ENCODE measurements at places on chromosomes 1 and 21.

- no peak for DNase-seq
- H3K36me3 ChIP-seq: no peaks in the 10 kb centered on the region
- peaks cover 3% of the 10 kb centered on the region for H3K4me1 ChIP-seq
- H3K27ac ChIP-seq: no peak overlapping the region
These were observed 72.1 kb downstream of the GREM2 start for GRCh38 chr1:240539769-240540414.

GRCh38 chr1:9890224-9890731 lies 19.8 kb downstream of the CTNNBIP1 start:
- no peaks in the 10 kb centered on the region for H3K27me3 ChIP-seq
- H3K4me3 ChIP-seq: no peak overlapping the region
- H3K4me1 ChIP-seq: peaks cover 2% of the 10 kb centered on the region
- peak; percentile 50 for DNase-seq

- H3K27ac ChIP-seq: no peak overlapping the region
- H3K4me1 ChIP-seq: peaks cover 2% of the 10 kb centered on the region
- no peak for DNase-seq
- H3K27me3 ChIP-seq: peaks cover 2% of the 10 kb centered on the region
These were observed 35.0 kb downstream of the ENAH start for GRCh38 chr1:225617956-225618355.

DNA sequence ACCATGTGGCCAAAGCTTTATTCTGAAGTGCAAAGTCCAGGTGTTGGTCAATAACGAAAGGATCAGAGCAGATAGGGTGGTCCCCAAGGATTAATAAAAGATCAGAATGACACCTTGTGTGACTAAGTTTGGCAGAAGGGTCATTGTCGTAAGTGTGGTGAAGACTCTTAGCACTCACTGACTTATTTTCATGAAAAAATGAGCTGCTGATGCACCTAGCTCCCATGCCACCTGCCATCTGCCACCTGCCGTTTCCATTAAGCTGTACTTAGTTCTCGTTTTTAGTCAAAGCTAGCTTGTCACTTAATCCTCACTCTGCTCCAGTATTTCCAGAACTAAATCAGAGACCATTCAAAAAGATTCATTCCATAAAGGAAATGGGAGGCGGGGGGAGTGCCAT lies 112.6 kb downstream of the SEC16B start:
- no peak overlapping the region for H3K27ac ChIP-seq
- DNase-seq: no peak
- no peak overlapping the region for H3K4me3 ChIP-seq
- no peaks in the 10 kb centered on the region for H3K4me1 ChIP-seq

GRCh38 chr1:59310549-59311250 lies 13.8 kb downstream of the FGGY start:
- H3K36me3 ChIP-seq: no peaks in the 10 kb centered on the region
- no peak overlapping the region for H3K27ac ChIP-seq
- no peak overlapping the region for H3K4me3 ChIP-seq

DNA sequence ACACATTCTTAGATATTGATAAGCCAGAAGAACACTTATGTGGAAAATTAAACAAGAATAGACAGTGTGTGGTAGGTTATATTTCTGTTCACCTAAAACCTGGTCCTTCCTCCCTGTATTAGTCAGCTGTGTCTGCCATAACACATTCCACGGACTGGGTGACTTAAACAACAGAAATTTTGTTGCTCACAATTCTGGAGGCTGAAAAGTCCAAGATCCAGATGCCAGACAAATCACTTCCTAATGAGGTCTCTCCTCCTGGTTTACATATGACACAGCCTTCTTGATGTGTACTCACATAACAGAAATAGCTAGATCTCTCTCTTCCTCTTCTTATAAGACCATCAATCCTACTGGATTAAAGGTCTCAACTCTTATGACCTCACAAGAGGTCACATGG lies 25.7 kb downstream of the JMJD4 start:
- no peaks in the 10 kb centered on the region for H3K27me3 ChIP-seq
- no peak overlapping the region for H3K4me3 ChIP-seq
- no peak overlapping the region for H3K27ac ChIP-seq
- no peaks in the 10 kb centered on the region for H3K36me3 ChIP-seq
- DNase-seq: no peak

DNA sequence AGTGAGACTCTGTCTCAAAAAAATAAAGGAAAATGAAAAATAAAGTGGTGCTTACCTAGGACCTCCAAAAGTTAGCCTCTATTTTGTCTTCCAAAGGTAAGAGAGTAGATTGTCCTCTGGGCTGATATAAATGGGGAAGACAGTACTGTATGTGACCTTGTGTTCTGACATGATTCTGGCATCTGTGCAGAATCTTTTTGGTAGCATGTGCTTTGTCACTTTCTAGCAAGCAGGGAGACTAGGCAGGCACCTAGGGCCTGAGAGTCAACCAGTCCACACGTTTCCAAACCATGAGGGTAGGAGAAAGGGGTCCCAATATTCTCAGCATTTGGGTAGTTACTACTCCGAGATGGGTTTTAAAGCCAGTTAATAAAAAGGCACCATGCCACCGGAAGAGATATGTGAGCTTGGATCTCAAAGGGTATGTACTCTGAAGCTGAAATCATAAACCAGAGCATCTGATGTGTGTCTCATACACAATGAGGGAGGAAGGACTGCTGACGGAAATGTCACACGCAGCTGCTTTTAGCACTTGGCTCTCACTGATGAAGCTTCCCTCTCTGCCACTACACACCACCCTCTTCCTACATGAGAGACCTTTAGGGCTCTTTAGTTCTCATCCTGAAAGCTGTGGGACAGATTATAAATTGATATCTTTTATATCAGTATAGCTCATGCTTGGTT lies 27.0 kb upstream of the SLC16A1 start:
- no peaks in the 10 kb centered on the region for H3K27me3 ChIP-seq
- no peak for DNase-seq
- no peak overlapping the region for H3K27ac ChIP-seq
- H3K4me1 ChIP-seq: no peaks in the 10 kb centered on the region
